CD4-positive, alpha-beta T cell (primary cell): ENCODE measurements at places on chromosomes 5 and 9. TPM values are rescaled to one million over a fixed set of nuclear protein-coding genes. Genes with fewer than 3 reads are reported as not detected.

ST6GALNAC4 gene
- 28.7 TPM for total RNA-seq

REEP2 gene
- total RNA-seq = 0.33 TPM

ZNF658 gene
- 1.2 TPM for total RNA-seq

RNF38 gene
- total RNA-seq = 88.1 TPM

GRCh38 chr9:81685763-81686613 lies 3.4 kb downstream of the TLE1 start:
- DNase-seq = no peak
- peaks cover 27% of the 10 kb centered on the region for H3K27me3 ChIP-seq
- peaks cover 27% of the 10 kb centered on the region for H3K4me1 ChIP-seq
- H3K36me3 ChIP-seq = no peaks in the 10 kb centered on the region

- peaks cover 6% of the 10 kb centered on the region for H3K36me3 ChIP-seq
- peak; percentile 80 for DNase-seq
Measured at GRCh38 chr5:132385326-132386105, 16.0 kb downstream of the SLC22A5 start.

DNA sequence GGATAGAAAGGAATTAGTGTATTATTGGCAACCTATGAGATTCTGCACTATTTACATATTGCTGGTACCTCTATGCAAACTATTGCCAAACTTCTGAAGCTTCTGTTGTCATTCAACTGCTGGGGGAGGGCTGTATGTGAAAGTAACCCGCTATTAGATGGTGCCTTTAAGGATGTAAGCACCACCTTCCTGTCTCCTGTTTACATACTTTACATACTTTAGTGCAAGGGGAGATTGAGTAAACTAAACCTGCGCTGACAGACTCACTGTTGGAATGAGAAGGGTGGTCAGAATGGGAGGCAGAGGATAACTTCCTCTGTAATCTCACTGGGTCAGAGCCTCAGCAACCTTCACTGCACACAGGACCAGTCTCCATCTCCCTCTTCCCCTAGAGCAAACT lies 123.8 kb downstream of the NR3C1 start:
- H3K27me3 ChIP-seq = no peaks in the 10 kb centered on the region
- H3K4me3 ChIP-seq = no peak overlapping the region
- H3K27ac ChIP-seq = no peak overlapping the region
- DNase-seq = no peak
- H3K4me1 ChIP-seq = no peaks in the 10 kb centered on the region
- peaks cover 52% of the 10 kb centered on the region for H3K36me3 ChIP-seq

GRCh38 chr9:131992906-131993657 lies 86.6 kb downstream of the MED27 start:
- no peak for DNase-seq
- H3K27ac ChIP-seq = no peak overlapping the region
- H3K4me1 ChIP-seq = no peaks in the 10 kb centered on the region
- H3K36me3 ChIP-seq = peaks cover 15% of the 10 kb centered on the region
- H3K27me3 ChIP-seq = no peaks in the 10 kb centered on the region
- H3K4me3 ChIP-seq = no peak overlapping the region

GRCh38 chr9:370086-370485 lies 155.4 kb downstream of the DOCK8 start:
- no peaks in the 10 kb centered on the region for H3K4me1 ChIP-seq
- DNase-seq = no peak
- H3K36me3 ChIP-seq = peaks cover 91% of the 10 kb centered on the region

- H3K36me3 ChIP-seq = no peaks in the 10 kb centered on the region
- no peaks in the 10 kb centered on the region for H3K27me3 ChIP-seq
- H3K4me1 ChIP-seq = no peaks in the 10 kb centered on the region
- no peak overlapping the region for H3K27ac ChIP-seq
Measured at GRCh38 chr5:4766101-4766500, 374.0 kb upstream of the ADAMTS16 start.

DNA sequence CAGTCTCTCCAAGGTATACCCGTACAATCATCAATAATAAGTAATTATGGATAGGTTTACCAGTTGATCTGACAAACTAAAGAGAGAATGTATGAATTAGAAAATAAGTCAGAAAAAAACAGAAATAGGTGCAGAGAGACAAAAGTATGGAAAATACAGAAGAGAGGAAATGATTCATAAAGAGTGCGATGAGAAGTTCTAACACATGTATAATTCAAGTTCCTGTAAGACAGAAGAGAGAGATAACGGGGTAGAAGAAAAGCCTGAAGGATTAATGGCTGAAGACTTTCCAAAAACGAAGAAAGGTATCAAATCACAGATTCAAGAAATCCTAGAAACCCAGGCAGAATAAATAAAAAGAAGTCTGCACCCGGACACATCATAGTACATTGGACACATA lies 16.2 kb upstream of the SMU1 start:
- no peak for DNase-seq
- no peaks in the 10 kb centered on the region for H3K4me1 ChIP-seq
- H3K27me3 ChIP-seq = no peaks in the 10 kb centered on the region
- H3K4me3 ChIP-seq = no peak overlapping the region
- no peaks in the 10 kb centered on the region for H3K36me3 ChIP-seq
- no peak overlapping the region for H3K27ac ChIP-seq

DNA sequence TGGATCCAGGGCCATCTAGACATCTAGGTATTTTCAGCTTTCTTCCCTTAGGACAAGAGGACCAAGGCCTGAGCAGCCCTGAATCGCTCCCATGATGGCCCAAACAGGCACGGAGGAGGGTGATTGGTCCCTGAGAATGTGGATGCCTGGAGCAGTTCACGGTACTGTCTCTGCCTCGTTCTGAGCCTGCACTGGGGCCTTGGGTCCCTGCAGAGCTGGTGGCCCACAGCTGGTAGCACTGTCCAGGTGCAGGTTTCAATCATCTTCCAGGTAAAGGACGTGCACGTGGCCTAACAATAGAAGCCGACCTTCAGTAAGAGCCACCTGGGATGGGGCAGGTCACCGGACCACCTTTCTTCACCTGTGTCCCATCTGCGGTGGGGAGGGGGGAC lies 19.4 kb upstream of the FCN1 start:
- H3K4me3 ChIP-seq = no peak overlapping the region
- H3K4me1 ChIP-seq = peaks cover 2% of the 10 kb centered on the region
- no peaks in the 10 kb centered on the region for H3K36me3 ChIP-seq
- no peak for DNase-seq
- H3K27ac ChIP-seq = no peak overlapping the region

GRCh38 chr5:72842816-72843215 lies 26.4 kb downstream of the TNPO1 start:
- no peak for DNase-seq
- no peaks in the 10 kb centered on the region for H3K36me3 ChIP-seq
- H3K4me1 ChIP-seq = peaks cover 3% of the 10 kb centered on the region
- H3K4me3 ChIP-seq = no peak overlapping the region
- H3K27me3 ChIP-seq = no peaks in the 10 kb centered on the region

- no peak for DNase-seq
- no peaks in the 10 kb centered on the region for H3K4me1 ChIP-seq
- peaks cover 48% of the 10 kb centered on the region for H3K27me3 ChIP-seq
- H3K4me3 ChIP-seq = no peak overlapping the region
Measured at GRCh38 chr9:962023-962422, 14.4 kb upstream of the DMRT3 start.

DNA sequence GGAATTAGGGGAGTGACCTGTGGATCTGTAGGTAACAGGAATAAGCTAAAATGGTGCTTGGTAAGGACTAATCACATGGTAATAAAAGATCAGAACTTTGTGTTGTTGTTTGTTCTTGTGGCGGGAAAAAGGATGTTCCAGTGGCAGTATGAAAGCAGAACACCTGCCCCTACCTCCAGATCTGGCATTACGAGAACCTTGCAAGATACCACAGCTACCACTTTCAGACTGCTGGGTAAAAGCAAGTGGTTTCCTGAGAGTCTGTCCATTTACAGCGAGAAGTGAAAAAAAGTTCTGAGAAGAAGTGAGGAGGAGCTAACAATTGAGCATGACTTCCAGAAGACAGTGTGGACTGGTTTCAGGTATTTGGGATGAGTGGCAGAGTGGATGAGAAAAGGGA lies 252.5 kb downstream of the TLE4 start:
- H3K4me1 ChIP-seq = no peaks in the 10 kb centered on the region
- H3K27me3 ChIP-seq = no peaks in the 10 kb centered on the region
- H3K27ac ChIP-seq = no peak overlapping the region
- DNase-seq = no peak
- no peaks in the 10 kb centered on the region for H3K36me3 ChIP-seq

GRCh38 chr9:135490980-135491464 lies 9.5 kb upstream of the MRPS2 start:
- H3K36me3 ChIP-seq = no peaks in the 10 kb centered on the region
- H3K27me3 ChIP-seq = no peaks in the 10 kb centered on the region

DNA sequence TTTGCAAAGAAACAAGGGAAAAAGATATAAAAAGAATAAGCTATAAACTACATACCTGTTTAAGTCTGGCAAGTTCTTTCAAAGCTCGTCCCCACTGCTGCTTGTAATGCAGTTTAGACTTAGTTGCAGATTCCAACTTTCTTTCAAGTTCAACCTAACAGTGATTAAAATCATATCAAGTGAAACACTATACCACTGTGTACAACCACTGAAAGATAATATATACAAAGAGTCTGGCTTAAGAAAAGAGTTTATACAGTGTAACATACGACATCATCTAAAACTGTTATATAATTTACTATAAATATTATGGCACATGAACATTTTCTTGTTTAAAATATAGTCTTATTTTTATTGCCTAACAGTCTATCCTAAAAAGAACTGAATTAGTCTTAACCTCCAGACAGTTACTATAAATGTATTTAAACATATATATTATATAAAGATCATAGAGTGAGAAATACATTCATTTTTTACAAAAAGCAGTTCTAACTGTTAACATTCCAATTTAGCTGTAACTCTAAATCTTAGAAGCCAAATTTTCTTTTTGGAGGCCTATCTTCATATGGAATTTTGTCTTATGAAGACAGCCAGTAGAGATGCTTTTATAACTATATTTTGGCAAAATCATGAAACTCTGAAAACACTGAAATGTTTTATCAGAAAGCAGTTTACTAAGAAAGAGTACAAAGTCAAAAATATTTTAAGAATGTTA lies 58.6 kb downstream of the CEP120 start:
- peaks cover 62% of the 10 kb centered on the region for H3K36me3 ChIP-seq
- no peaks in the 10 kb centered on the region for H3K4me1 ChIP-seq
- H3K27ac ChIP-seq = no peak overlapping the region

DNA sequence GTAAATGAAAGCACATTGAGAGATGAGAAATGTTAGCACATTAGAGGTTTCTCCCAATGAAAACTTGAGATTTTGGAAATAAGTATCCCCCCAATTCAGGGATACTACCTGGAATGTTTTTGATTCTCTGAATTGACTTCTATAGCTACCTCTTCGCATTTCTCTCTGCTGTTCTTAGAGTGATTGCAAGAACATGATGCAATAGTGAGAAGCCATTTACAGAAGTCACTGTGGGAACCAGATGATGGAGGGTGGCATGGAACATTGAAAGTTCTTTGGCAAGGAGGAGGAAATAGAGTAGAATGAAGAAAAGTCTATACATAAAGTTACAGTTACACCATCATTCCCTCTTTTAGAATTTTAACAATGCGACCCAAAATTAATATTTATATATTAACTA lies 9.2 kb downstream of the NPR3 start:
- H3K4me1 ChIP-seq = no peaks in the 10 kb centered on the region
- DNase-seq = no peak
- peaks cover 6% of the 10 kb centered on the region for H3K27me3 ChIP-seq
- no peak overlapping the region for H3K27ac ChIP-seq
- no peak overlapping the region for H3K4me3 ChIP-seq

DNA sequence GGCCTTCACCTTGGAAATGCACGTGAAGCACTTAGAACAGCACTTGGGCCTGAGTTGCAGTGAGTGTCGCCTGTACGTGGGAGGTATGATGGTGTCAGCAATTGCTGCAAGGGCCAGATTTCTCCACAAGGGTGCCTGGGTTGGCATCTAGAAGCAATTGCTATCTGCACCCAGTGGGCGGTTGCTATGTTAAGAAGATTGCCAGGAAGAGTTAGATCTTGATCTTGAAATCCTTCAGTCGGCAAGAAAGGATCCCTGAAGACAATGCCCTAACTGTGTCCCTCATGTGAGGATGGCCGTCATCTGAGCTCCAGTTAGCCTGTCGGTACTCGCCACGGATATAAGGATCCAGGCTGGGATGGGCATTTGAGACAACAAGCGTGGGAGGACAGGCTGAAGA lies 62.9 kb downstream of the MAMDC2 start:
- H3K4me1 ChIP-seq = peaks cover 3% of the 10 kb centered on the region
- H3K36me3 ChIP-seq = no peaks in the 10 kb centered on the region
- H3K27ac ChIP-seq = no peak overlapping the region
- H3K27me3 ChIP-seq = no peaks in the 10 kb centered on the region
- no peak for DNase-seq

DNA sequence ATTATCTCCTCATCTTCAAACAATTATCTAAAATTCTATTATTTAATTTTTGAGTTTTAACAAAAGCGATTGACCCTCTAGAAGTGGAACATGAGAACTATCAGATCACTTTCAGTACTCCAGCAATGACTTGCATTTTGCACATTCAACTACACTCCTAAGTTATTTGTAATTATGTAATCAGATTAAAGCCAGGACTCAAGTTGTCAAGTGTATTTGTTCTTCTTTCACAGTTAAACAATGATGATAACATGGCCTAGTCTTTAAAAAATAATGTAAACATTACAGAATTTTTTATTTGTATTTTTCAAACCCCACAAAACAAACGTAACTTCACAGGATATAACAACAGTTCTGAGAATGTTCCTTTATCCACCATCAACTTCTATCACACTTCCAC lies 2148.9 kb upstream of the ACO1 start:
- no peak for DNase-seq
- H3K27ac ChIP-seq = no peak overlapping the region
- no peak overlapping the region for H3K4me3 ChIP-seq
- no peaks in the 10 kb centered on the region for H3K36me3 ChIP-seq

DNA sequence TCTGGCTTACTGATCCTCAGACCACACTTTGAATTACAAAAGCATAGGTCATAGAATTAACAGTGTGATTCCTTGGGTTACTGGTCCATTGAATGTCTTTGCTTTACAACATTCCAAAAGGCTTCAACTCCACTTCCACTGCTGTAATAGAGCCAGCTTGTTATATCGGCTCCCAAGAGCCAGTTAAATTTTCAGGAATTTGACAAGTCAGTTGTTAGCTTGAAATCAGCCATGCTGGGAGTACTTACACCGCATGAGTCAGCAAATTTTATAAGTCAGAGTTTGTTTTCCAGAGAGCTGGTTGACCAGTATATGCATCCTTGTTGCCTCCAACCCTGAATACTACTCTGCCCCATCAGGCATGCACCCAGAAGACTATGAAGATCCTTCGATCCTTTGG lies 73.1 kb downstream of the FOXB2 start:
- no peaks in the 10 kb centered on the region for H3K27me3 ChIP-seq
- H3K4me1 ChIP-seq = no peaks in the 10 kb centered on the region

DNA sequence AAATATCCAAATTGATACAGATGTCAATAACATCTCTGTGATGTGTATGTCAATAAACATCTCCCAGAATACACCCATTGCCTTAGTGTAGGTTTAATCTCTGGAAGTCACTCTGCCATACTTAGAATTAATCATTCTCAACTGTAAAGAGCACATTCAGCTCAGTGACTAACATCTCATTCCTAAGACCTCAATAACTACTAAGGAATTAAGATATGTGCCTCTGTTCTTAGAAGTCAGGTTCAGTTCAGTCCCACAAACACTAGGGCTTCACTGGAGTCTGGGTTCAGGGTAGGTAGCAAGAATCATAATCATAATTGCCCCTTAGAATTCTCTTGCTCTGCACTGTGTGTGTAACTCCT lies 31.7 kb downstream of the UGCG start:
- H3K4me1 ChIP-seq = peaks cover 24% of the 10 kb centered on the region
- H3K36me3 ChIP-seq = peaks cover 38% of the 10 kb centered on the region
- no peak overlapping the region for H3K27ac ChIP-seq
